ENCODE measurements at places on chromosomes 12 and 14.
A peak's percentile ranks its signal among the peaks of the same experiment; 100 is the strongest.

DNA sequence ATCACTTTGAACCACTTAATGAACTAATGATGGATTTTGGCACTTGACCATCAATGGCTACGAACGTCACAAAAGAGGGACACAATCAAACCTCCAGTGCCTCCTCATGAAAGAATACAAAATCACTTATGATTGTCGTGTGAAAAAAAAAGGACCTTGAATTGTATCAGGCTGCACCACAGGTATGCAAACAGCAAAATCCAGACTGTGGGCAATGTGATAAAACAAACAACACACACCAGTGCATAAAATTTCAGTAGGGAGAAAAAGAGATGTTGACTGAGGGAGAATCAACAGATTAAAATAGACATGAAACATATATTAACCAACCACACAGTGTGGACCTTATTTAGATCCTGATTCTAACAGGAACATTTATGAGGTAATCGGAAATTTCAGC lies 2.6 kb downstream of the TSPAN8 start:
- no peak for DNase-seq

DNA sequence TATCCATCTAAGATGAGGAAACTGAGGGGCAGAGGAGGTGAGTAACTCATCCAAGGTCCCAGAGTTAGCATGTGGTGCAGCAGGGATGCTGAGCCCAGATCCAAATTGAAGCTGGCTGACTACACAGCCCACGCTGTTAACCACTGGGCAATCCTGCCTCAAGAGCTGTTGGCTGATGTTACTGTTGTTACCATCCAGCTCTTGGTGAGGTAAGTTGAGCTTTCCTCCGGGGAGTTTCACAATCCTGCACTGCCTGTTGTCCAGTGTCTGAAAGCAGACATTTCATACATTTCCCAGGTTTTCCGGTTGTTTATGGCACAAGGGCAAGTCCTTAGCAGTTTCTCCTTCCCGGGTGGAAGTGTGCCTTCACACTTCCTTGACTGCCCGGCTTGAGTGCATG lies 14.5 kb downstream of the CYP46A1 start:
- no peak for DNase-seq

- peak; percentile 81 for DNase-seq
Measured at GRCh38 chr14:60656686-60657455, 7.6 kb upstream of the SIX1 start.

GRCh38 chr12:94247246-94247645 lies 98.9 kb downstream of the PLXNC1 start:
- DNase-seq = no peak

DNA sequence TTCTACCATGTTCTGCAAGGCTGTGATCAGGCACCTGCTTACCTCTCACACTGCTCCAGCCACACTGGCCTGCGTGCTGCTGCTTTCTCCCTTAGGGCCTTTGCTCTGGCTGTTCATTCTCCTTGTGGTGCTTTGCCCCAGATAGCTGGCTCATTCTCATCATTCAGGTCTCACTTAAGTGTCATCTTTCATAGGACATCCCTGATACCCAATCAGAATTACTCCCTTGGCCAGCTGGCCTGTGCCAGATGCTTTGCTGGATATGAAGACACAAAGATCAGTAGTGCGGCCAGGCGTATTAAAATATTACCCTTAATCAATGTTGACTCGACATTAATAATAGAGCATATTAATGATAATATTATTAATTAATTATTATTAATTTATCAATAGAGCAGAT lies 143.8 kb upstream of the FGD4 start:
- DNase-seq = no peak

- DNase-seq = no peak
Measured at GRCh38 chr14:30883508-30884294, 9.3 kb downstream of the COCH start.

GRCh38 chr14:23118506-23119362 lies at the start of gene CEBPE:
Gene CEBPE, minus strand, starts transcription at chr14:23119255. Its CDS starts 164 bp downstream, at chr14:23119091.
- no peak for DNase-seq
